B cell (primary cell): ENCODE measurements at places on chromosomes 5 and 9. TPM values are rescaled to one million over a fixed set of nuclear protein-coding genes. Genes with fewer than 3 reads are reported as not detected.

OR1J2 gene
- not detected in 2 replicates for total RNA-seq

LCN15 gene
- total RNA-seq, result not detected in 2 replicates

DNA sequence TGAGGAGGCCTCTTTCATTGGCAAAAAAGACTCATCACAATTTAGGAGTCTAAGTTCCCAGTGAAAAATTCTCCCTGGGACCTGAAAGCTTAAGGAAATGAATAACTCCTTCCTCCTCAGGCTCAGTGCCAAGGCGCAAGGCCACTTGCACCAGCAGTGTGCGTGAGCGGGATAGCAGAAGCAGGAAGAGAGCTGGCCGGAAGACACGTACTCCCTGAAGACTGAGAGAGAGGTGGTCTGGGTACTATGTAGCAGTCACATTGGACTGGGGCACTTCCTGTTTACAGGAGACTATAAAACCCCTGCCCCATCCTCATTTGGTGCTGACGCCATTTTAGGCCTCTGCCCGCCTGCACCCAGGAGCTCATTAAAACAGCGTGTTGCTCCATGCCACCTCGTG lies 66.3 kb upstream of the IL33 start:
- H3K27ac ChIP-seq, result no peak overlapping the region
- no peaks in the 10 kb centered on the region for H3K36me3 ChIP-seq
- H3K4me1 ChIP-seq, result no peaks in the 10 kb centered on the region
- no peak for DNase-seq
- H3K27me3 ChIP-seq, result no peaks in the 10 kb centered on the region

DNA sequence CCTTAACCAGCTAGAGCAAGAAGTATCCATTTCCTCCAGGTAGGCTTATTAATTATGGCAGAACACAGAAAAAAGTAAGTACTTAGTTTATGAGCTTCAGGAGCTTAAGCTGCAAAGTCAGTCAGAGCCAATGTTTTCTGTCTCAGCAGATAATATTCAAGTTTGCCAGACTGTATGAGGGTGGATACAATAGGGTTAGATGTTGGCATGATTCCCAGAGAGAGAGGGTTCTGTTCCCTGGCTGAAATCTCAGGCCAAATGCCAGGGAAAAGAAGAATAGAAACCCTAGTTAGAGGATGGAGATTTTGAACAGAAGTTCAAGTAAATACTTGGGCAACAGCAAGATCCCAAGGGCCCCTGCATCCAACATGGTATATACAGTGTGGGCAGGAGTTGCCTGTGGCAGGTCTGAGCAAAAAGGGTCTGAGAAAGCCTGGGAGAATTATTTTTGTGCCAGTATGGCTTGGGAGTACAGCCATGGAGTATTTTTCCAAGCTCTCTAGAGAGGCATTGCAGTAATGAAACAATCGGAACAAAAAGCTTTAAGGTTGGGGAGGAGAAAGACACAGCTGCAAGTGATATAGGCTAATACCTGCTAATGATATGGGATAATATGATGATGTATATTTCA lies 31.0 kb upstream of the ISOC1 start:
- DNase-seq, result no peak
- H3K4me1 ChIP-seq, result no peaks in the 10 kb centered on the region
- no peak overlapping the region for H3K27ac ChIP-seq

DNA sequence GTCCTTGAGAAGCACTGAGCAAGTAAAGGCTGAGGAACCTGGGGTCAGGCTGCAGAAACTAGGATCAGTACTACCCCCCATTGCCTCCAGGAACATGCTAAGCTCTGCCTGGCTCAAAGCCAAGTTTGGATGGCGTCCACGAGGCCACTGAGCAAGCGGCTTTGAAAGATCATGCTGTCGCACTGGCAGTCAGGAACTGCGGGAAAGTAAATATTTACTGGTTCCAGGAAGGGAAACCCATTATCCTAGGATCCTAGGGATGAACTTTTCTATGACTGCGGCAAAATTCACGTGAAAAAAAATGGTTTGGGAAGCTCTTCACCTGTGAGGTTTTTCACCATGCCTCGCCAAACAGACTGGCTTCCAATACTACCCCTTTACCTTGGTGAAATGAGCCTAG lies 75.3 kb upstream of the PJA2 start:
- no peaks in the 10 kb centered on the region for H3K27me3 ChIP-seq
- DNase-seq, result no peak
- H3K4me1 ChIP-seq, result no peaks in the 10 kb centered on the region
- H3K36me3 ChIP-seq, result no peaks in the 10 kb centered on the region
